ENCODE measurements at places on chromosomes 2 and 18.
A peak's percentile ranks its signal among the peaks of the same experiment; 100 is the strongest.

DNA sequence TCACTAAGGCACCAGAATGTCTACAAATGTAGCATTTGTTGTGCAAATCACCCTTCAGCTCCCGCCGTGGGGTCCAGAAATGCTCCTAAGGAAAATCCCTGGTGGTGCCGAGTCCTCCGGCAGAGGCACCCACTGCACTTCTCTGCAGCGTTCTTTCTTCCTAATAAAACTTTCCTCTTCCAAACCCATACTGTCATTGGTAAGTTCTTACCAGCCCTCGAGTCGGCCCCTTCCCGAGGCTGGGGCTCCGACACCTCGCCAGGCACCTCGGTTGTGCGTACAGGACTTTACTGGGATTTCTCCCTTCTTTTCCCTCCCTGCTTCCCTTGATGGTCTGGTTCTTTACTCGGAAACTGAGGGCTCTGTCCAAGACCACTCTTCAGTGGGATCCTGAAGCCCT lies 10.3 kb upstream of the AGXT start:
- DNase-seq: no peak

DNA sequence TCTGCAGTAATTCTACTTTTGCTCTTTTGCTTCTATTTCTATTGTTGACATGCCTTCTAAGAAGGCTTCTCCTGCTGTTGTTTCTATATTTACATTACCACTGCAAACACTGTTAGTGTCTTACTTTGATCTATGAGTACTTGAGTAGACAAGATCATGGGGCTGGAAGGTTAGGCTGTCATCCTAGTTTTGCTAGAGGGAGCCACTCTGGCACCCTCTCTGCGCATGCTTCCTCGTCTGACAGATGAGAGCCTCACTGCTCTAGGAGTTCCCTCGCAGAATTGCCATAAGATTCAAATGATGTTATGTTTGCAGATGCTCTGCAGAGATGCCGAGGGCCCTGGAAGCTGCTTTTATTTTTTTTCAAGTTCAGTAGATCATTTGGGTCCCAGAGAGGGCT lies 185.6 kb downstream of the RNF144A start:
- no peak for DNase-seq

- DNase-seq: no peak
These were observed 144.7 kb downstream of the KLHL29 start for GRCh38 chr2:23529659-23530058.

DNA sequence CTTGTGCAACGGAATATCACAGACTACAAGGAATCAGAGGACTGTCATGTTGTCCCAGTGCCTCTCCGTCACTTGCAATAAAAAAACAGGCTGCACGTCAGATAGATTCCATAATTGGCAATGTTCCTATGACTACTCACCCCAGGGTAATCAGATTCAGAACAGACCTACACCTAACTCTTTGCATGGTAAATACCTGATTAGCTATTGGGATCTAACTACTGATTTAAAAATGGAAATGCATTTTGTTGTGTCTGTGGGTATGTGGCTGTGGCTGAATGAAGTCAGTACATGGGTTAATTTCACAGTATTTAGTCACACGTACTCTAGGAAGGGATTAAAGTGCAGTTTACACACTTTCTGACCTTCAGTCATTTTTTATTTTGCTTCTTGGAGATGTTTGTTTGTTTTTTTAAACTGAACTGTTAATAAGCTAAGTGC lies 91.7 kb downstream of the SCN3A start:
- DNase-seq: no peak

DNA sequence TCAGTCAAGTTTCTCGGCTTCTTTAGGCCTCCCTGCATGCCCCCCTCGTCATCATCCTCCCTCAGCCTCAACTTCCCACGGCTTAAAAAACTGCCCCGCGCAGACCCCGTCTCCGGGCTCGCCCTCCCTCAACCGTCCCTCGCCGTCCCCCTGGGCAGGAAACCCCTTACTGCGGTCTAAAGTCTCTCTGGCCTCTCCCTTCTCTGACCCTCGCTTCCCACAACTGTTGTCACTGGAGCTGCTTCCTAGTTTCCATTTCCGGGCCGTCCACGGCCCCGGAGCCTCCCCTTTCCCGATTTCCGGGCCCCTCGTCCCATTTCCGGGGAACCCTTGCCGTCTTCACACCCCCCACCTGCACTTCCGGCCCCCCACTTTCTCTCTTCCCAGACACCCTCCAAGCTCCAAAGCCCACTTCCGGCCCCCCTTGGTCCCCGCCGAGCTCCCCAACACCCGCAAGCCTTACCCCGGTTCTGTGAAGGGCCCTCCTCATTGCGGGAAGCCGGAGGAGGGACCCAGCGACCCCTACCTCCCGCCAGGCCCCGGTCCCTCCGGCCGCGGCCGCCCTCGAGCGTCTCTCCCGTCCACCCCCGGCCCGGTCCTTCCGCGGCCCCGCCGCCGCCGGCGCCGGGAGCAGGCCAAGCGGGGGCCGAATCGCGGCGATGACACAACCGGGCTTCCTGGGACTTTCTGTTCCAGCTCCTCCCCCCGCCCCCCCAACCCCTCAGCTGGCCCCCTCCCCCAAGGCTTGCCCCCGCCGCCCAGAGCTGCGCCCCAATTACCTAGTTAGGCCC lies 513 bp downstream of the TRIP12 start:
- DNase-seq: peak; percentile 23

DNA sequence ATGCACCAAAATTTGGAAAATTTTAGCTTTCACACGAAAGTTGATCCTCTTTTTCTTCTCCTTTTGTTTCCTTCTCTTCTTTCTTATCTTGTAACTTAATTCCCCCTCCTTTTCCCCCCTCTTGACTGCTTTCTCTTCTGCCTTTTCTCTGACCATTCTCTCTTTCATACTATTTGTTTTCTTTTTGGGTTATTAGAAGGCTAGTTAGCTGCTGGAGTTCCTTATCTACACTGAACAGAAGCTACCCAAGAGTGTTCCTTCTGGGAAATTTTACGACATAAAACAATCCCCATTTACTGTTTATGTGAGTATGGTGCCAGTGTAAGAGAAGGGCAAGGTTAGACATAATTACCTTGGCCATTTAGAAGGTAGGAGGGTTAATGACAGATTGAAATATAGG lies 218.4 kb upstream of the DTNA start:
- no peak for DNase-seq

GRCh38 chr18:2526329-2526728 lies 45.0 kb downstream of the METTL4 start:
- no peak for DNase-seq

DNA sequence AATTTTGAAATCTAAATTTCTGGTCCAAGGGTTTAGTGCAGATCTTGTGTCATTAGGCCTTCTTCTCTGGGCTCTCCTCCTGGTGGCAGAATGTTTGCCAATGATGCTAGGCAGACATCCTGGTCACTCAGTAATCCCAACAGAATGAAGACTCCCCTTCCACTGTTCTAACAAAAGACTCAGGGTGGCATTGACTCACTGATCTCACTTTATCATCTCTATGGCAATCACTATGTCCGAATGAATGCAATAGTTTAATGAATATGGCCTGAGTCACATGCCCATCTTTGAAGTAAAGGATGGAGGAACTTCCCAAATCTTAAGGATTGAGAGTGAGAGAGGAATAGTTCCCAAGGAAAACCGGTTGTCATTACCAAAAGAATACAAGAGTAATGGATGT lies 261.1 kb downstream of the KCNE4 start:
- no peak for DNase-seq

DNA sequence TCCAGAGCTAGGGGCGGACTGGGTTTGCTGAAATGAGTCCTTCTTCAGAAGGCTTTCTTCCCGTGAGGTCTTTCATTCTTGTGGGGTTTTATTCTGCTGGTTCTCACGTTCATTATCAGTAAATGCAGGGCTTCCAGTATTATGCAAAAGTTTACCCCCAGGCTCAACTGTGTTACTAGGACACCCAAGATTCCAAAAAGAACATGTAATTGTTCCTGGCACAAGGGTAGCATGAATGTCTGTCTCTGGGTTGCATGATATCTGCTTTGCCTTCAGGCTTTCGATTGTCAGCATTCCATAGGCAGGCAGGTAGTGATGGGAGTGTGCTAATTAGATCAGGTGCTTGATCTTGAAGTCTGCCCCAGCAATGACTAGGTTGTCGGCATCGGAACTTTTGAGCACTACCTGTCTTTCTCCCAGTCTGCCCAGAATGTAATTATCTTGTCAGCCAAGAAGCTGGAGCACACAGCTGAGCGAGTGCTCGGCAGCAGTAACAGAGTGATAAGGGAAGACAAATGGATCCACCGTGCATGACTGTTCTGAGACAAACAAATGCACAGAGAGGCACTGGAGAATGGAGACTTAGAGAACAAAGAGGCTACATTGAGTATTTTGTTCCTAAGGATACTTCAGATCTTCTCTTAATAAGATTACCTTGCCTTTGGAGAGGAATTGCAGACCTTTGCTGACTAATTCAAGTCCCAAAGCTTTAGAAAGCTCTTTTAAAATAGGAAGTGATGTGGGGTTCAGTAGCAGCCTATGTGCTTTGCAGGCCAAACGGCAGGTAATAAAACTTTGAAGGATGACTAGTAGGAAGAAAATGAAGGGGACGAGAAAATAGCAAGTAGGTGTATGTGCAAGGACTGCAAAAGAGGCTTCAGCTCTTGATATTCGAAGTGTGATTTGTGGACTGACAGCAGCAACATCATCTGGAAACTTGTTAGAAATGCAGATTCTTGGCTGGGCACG lies 41.9 kb downstream of the ITGB6 start:
- DNase-seq: peak; percentile 10

DNA sequence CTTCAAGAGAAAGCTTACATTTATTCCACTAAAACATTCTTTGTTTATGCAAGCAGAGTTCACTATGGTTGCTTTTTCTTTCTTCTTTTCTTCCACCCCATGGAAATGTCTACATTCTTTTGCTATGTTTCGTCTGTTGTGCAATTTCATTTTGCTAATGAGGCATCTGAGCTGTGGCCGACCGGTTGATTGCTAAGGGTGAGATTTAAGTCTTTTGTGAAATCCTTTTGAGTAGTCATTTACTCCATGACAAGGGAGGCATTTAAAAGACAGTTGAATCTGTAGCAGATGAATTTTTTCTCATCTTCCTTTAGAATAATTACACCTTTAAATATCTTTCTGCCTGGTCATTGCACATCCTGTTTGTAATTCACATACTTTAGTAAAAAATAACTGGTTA lies 324.1 kb upstream of the THUMPD2 start:
- DNase-seq: no peak

DNA sequence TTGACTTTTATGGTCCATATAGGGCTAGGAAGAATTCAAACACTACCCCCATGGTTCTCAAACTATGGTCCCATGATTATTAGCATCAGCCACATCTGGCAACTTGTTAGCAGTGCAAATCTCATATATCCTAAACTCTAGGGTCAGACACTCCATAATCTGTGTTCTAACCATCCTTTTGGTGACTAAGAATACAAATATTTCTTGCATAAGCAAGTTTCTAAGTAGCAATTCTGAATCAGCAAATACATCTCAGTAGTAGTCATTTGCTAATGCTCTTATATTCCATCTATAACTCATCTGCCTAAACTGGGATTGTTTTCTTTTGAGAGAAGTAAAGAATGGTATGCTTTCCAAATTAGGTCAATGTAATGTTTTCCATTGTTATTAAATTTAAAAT lies 447.3 kb downstream of the TMX3 start:
- peak; percentile 13 for DNase-seq

DNA sequence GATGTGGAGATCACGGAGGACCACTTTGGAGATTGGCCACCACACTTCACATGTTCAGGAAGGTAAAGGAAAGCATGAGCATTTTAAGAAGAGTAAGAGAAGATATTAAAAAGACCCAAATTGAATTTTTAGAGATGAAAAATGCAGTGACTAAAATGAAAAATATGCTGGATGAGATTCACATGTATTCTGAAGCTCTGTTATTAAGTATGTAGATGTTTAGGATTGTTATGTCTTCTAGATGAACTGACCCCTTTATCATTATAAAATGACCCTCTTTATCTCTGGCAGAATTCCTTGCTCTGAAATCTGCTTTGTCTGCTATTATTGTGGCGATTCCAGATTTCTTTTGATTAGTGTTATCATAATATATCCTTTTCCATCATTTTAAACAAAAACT lies 36.0 kb upstream of the DYNC2LI1 start:
- DNase-seq: no peak

DNA sequence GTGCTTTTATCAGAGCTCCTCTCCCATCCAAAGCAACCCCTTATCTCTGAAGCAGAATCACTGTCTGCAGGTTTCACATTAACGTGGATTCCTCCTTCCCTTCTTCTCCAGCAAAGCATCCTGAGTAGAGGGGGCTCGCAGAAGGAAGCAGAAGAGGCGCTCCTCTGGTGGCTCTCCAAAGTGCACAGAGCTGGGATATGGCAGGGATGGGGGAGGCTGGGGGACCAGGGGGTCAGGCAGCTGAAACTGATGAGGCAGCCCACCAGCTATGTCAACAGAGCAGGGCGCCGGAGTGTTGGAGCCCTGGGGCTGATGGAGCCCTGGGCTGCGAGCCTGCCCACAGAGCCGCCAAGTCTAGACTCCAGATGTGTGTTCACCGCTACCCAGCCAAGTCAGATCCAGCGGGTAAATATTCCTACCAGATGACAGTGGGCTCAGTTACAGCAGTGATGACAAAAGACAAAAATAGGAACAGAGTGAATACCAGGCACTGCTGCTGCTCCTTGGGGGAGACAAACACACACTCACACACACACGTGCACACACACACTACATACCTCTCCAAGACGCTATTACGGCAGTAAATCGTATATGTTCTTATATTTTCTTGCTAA lies 678.3 kb upstream of the ID2 start:
- DNase-seq: peak; percentile 28

DNA sequence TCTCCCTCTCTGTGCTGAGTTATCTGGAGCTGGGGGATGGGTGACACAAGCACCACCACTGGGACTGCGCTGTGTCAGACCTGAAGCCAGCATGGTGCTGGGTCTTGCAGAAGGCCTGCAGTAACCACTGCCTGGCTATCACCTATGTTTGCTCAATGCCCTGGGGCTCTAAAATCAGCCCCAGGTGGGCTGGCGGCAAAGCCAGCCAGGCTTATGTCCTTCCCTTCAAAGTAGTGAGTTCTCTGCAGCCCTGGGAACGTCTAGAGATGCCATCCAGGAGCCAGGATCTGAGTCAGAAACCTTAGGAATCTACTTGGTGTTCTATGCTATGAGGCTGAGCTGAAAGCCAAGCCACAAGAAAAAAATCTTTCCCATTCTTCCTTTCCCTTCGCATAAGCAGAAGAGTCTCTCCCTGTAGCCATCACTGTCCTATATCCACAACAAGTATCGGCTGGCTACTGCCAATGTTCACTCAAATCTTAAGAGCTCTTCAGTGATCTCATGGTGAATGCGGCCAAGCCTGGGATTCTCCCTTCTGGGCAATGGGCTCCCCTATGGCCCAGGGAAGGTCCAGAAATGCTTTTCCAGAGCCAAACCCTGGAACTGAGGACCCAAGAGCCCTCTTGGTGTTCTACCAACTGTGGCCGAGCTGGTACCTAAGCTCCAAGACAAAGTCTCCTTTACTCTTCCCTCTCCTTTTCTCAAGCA lies 248.7 kb downstream of the ZNF385B start:
- DNase-seq: no peak

DNA sequence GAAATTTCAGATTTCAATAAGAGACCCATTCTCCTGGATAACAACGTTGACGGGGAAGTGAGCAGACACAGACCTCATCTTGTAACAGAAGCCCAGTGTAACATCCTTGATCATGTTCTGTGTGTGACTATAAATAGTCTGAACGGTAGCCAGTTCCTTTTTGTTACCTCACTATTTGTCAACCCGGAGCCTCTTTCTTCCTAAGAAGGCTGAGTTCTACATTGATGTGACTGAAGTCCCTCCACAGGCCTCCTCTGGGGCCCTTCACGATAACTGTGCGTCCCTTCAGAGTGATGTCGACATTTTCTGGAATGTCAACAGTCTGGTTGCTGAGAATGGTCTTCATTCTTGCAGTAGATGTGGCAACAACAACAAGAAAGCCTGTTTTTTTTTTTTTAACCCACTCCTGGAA lies 6.3 kb upstream of the PLEKHM3 start:
- DNase-seq: no peak

- no peak for DNase-seq
These were observed 251.8 kb upstream of the SMIM21 start for GRCh38 chr18:75679331-75679730.

Data from fibroblast of the conjunctiva (primary cell).